ENCODE measurements at places on chromosomes 12 and 14. TPM values are rescaled to one million over a fixed set of nuclear protein-coding genes. Genes with fewer than 3 reads are reported as not detected.

GRCh38 chr12:112606611-112607365, 184.8 kb upstream of the RPH3A start:
- no peak for DNase-seq

DNA sequence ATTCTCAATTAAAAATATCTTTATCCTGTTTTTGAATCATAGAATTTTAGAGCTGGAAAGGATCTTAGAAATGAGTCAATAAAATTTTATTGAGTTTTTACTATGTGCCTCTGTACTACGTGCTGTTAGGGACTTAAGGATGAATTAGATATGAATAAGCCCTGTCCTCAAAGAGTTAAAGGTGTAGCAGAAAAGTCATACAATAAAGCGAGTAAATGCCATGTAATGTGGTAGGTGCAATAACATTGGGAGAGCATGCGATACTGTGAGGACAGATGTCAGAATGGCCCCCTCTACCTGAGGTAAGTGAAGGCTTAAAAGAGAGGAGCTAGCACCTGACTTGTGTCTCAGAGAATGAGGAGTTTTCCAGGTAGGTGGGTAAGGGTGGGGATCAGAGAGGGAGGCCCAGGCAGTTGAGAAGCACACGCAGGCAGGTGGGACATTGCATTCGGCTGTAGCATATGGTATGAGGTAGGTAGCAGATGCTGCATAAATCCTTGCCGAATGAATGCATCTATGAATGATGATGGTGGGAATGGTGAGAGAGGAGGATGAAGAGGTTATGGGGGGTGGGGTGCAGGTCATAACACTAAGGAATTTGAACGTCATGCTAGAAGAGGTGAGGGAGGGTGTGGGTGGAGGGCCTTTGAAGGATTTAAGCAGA, 35.4 kb upstream of the ATP23 start:
- no peak for DNase-seq

DNA sequence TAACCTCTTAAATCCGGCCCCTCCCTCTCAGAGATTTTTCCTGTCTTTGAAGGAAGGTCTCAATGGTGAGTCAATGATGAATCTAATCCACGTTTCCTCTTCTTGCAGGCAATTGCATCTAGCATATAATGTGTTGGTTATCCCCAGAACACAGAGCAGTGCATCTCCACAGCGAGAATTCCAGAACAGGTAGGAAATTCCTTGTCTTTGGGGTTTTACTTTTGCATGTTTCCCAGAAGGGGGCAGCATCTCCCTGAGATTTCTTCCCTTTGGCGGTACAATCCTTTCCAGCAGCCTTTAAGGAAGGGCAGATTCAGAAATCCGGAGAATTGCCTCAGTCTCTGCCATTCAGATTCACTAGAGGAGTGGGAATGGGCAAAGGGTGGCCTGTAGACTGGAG, 128.0 kb downstream of the KCNA5 start:
- peak; percentile 28 for DNase-seq

DNA sequence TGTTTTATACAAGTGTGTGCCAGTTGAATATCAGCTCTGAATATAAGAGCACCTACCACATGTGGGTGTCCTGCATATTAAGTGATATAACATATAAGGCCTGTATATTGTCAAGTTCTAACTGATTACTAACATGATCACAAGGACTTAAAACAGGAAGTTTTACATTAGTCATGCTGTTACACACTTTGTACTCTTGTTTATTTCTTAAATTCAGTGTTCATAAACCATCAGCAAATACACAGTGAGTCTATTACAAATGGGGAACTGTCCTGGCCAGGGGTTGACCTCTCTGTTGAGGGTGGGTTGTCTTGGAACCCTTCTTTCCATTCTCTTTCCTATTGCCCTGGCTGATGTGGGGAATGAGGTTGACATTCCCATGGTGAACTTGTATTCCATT, 19.1 kb downstream of the HELB start:
- no peak for DNase-seq

- no peak for DNase-seq
These were observed 45.8 kb downstream of the NINJ2 start for GRCh38 chr12:617304-617915.

DNA sequence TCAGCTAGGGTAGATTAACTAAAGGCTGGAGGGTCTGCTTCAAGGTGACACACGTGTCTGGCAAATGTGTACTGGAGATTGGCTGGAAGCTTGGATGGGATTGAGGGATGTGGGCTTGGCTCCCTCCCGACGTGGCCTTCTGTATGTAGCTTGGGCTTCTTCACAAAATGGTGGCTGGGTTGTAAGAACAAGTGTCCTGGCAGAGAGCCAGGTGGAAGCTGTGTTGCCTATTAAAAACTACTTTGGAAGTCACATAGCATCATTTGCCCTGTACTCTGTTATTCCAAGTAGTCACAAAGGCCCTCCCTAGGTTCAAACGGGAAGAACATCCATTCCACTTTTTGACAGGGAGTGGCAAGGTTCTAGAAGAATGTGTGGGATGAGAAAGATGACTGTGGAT, 174.1 kb upstream of the PRICKLE1 start:
- DNase-seq, result no peak

GRCh38 chr14:101177301-101177971, 273.9 kb upstream of the RTL1 start:
- DNase-seq, result peak; percentile 68

GRCh38 chr14:50360851-50361250, 35.8 kb downstream of the CDKL1 start:
- DNase-seq, result no peak

GRCh38 chr14:98244162-98244948, 1027.6 kb downstream of the BCL11B start:
- DNase-seq, result no peak

DNA sequence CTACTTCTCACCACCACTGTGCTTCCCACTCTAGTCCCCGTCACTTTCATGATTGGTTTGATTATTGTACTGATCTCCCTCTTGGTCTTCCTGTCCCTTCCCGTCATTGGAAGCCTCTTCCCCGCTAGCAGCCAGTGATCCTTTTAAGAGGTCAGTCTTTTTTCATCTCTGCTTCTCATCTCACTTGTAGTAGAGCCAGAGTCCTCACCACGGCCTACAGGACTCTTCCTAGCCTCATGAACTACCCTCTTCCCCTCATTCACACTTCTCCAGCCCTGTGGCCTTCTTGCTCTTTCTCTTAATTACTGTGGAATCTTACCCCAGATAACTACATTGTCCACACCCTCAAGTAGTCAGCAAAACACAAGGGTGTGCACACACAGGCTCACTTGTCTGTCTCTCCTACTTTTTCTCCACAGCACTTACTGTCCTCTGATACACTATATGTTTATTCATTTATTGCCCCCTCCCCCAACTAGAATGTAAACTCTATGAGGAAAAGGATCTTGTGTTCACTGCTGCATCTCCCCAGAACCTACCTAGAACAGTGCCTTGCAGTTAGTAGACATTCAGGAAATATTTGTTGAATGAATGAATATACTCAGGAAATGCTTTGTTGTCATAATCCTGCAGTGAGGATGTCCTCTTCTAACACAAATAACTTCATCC, 66.3 kb downstream of the CKB start:
- no peak for DNase-seq

- no peak for DNase-seq
These were observed 582.3 kb downstream of the KCNH5 start for GRCh38 chr14:62462988-62463387.

DNA sequence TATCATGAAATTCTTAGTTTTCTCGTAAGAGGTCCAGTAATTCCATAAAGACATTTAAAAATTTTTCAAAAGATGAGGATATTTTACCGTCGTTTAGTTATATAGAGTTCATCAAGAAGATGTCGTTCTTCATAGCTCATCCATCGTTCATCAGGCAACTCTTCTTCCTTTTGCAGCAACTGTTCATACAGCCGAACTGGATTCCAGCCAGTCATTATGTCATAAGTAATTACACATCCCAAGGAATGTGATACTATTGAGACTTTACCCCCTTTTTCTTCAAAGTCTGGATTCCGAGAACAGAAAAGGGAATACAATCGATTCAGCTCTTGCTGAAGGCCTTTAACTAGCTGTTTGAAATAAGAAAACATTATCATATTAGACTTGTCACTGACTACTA, 90.3 kb downstream of the DDHD1 start:
- no peak for DNase-seq

- no peak for DNase-seq
These were observed 48.2 kb downstream of the PLEKHA5 start for GRCh38 chr12:19177754-19178153.

DNA sequence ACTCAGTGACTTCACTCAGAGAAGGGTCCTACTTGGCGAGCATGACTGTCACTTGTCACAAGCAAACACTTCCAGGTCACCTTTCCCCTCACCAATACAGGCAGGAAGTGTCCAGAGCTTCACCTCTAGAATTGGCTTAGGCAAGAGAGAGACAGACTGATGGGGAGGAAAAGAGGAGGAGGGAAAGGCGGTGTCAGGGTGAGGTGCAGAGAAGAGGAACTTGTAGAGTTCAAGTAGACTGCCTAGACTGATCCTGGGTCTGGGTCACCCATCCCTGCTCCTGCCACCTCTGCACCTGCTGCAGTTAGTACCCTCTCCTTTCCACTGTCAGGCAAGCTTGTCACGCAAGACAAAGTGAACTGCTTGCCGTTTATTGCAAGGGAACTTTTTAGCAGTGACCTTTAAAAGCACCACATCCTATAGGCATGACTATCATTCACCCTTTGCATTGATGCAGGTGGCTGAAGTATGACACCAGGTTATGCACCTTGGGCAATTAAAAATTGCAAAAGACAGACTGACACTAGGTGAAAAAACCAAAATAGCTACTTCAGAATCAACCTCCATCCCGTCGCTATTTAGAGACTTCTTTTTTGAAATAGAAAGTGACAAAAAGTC, 292.4 kb downstream of the SYT1 start:
- DNase-seq, result no peak

DNA sequence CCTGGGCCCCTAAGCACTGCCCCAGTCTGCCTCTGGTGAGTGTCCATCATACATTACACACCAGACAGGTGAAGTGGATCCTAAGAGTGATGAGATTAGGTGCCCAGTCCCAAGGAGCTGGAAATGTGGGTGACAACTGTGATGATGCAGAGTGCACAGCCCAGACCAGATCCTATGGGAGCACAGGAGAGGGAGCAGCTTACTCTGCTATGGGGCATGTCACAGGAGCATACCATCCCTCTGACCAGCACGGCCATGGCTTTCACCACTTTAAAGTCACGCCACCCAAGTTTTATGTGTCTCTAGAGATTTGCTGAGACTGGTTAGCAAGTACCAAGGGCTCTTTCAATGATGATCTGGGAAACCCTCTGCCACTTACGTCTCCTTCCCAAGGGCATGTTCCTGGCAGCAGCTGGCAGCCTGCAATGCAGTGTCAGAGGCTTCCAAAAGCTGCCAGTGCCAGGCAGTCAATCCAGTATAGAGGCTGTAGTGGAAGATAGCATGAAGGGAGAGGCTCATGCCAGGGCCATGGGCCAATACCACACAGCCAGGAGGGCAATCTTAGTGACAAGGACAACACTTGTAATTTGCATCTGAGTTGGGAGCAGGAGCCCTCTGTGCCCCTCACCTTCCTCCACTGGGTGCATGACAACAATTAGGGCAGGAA, 40.2 kb downstream of the STAB2 start:
- DNase-seq, result no peak

DNA sequence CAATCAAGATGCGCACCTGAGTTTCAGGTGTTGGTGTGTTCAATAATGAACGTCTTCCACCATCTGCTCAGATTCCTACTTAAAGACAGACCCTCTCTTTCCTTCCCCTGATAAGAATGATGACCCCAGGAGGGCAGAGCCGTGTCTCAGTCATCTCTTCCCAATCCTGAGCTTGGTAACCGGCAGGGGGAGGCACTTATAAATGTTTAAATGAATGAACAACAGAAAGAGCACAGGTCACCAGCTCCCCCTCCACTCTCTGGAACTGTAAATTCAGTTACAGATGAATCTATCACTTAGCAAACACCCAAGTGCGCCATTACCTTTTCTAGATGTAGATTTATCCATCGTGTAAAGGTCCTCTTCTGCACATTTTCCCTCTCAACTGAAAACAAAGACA, 72.4 kb upstream of the DICER1 start:
- DNase-seq, result no peak

IL22 gene
- polyA plus RNA-seq, result not detected

PLEKHD1 gene
- 0.68 TPM for polyA plus RNA-seq

ATG14 gene
- 15.1 TPM for polyA plus RNA-seq

TEX52 gene
- polyA plus RNA-seq, result 1.2 TPM

Data from forelimb muscle (tissue), 1 donor.